ENCODE measurements at places on chromosomes 16 and 17. TPM values are rescaled to one million over a fixed set of nuclear protein-coding genes. Genes with fewer than 3 reads are reported as not detected.

GRCh38 chr17:37194208-37194607, 181.6 kb upstream of the C17orf78 start:
- no peak for DNase-seq

- DNase-seq = no peak
Measured at GRCh38 chr16:5326395-5326794, 228.8 kb upstream of the EEF2KMT start.

GRCh38 chr17:80873307-80873951, 118.2 kb upstream of the CHMP6 start:
- peak; percentile 78 for DNase-seq

DNA sequence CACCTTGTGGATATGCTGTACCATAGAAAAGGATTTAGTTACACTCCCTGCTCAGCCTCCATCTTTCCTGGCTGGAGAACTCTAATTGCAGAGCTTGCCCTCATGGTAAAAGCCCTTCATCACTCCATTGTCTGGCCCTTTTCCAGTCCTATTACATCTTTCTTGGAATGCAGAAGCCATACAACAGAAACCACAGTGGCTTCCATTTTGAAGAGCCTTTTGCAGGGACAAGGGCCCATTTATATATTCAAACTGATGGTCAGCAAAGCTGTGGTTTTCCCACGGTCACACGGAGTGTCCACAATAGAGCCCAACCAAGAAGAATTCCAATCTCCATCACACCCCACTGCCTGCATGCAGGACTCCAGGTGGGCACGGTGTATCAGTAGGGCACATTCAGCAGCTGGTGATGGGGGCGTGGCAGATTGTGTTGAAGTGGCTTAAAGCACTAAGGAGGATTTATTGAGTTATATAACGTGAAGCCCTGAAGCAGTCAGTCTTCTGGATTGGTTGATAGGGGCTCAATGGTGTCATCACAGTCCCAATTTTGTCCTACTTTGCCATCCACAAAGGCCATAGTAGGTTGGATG, 20.3 kb downstream of the COPRS start:
- no peak for DNase-seq

Gene CD68
- 3.3 TPM for total RNA-seq

Gene SECTM1
- 2.1 TPM for total RNA-seq

All from chondrocyte (in vitro differentiated cells).